ENCODE measurements at places on chromosomes 12 and 14.

GRCh38 chr12:92551853-92552397 lies 150.9 kb upstream of the PLEKHG7 start:
- DNase-seq: peak; percentile 24

- no peak for DNase-seq
Measured at GRCh38 chr12:47082796-47083621, 3.2 kb upstream of the AMIGO2 start.

DNA sequence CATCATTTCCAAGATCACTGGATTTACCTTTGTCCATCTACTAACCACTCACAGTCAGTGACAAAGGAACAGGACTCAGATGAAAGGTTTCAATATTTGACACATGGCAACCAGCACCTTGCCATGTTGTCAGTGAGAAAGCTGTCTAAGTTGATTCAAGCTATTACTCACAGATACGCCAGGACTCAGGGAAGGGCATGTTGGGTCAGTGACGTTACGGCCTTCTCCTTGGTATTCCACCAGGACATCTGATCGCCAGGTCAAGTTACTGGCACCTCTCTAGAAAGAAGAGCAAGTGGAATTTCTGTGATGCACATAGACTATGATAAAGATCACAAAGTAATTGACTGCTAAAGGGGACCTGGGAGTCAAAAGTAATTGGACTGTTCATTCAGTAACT lies 36.4 kb downstream of the GNS start:
- DNase-seq: no peak

GRCh38 chr14:72788255-72788654 lies 105.6 kb downstream of the DPF3 start:
- no peak for DNase-seq

DNA sequence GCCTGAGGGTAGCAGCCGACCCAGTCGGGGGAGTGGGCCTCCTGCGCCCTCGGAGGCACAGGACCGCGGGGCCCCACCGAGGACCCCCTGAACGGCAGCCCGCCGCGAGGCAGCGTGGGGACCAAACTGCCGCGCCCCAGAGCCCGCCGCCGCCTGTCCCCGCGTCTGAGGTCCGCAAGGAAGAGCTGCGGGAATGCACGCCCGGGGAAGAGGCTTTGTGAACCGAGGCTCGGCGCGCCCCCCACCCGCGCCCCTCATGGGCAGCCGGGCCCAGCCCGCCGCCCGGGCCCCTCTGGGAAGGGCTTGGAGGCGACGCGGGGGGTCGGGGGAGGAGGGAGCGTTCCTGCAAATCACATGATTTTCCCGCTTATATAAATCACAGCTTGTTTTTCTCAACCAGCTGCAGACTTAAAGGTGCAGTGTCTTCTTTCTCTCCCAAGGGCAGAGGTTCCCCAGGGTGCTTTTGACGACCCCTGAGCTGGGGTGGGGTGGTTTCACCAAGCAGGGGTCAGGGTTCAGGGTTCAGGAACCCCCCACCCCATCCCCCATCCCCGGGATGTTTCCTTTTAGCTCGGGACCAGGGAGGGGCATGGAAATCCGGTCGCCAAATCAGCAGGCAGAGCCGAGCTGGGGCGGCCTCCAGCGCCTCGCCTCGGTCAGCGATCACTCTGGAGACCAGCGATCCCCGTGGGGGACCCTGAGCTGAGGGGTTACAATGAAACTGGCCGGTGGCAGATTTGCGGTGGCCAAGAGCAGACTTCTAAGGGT lies 44.7 kb upstream of the ATP23 start:
- DNase-seq: no peak

- DNase-seq: no peak
Measured at GRCh38 chr14:95722525-95723190, 8.7 kb upstream of the TCL1A start.

- DNase-seq: peak; percentile 65
Measured at GRCh38 chr12:110403976-110404682, 621 bp upstream of the ANAPC7 start.

DNA sequence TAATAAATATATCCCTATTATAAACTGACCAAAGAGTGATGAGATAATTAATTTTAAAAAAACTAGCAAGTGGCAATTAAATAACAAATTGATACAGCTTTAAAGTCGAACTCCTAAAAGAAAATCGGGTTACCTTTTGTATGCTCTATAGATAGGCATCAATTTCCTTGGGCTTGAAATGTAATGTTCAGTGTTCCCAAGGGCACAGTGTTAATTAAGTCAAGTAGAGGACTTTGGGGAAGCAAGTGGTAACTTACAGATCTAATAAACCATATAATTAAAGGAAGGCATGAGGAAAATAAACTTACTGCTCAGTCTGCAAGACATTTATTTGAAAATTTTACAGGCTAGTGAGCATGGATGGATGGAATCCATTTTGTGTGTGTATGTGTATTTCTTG lies 220.9 kb downstream of the FSCB start:
- no peak for DNase-seq

DNA sequence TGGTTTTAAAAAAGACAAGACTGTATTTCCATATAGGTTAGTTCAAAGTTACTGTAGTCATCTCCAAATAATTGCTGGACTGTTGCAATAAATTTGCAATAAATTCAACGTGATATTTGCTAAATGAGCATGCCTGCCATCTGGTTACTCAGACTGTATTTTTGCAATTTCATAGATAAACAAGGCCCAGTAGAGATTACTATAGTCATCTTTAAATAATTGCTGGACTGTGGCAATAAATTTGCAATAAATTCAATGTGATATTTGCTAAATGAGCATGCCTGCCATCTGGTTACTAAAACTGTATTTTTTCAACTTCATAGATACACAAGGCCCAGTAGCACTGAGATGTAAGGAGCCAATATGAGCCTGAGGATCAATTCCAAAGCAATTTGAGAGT lies 5.6 kb downstream of the NTN4 start:
- DNase-seq: no peak

- DNase-seq: no peak
Measured at GRCh38 chr12:130990034-130990433, 36.3 kb downstream of the ADGRD1 start.

DNA sequence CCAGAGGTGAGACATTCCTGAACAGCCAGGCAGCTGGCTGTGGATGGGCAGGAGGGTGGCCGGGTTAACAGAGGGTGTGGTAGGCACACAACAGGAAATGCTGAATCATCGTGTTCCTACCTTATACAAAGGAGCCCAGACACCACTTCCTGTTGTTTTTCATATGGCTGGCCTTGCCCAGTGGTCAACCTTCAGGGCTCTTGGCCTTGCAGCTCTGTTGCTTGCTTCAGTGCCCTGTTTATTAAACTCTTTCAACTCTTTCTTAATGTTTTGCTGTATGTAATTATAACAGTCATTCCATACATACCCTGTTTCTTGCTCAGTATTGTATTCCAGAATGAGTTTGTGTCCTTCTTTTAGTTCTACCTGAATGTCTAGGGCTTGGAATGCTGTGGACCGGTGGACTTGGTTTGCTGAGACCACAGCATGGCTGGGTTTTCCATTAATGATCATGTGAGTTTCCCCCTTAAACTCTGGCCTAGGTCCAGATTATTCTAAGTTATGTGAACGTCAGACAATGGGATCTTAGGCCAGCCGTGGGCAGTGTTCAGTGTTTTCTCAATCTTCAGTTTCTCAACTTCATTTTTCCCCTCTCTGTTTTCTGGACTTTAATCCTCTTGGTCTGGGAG lies 11.9 kb downstream of the CFAP54 start:
- no peak for DNase-seq

GRCh38 chr14:102084931-102085330 lies 1.9 kb downstream of the HSP90AA1 start:
- DNase-seq: no peak

- DNase-seq: no peak
Measured at GRCh38 chr12:102417055-102417454, 63.3 kb downstream of the IGF1 start.

Measured in GM19239 (cell line).